Stimulated activated CD8-positive, alpha-beta memory T cell treated with anti-CD3 and anti-CD28 coated beads, Interleukin-15, amount 100 ng/mL, for 1 hour (primary cell): ENCODE measurements at places on chromosomes 2 and 18.

GRCh38 chr2:21657445-21657844 lies 533.7 kb downstream of the TDRD15 start:
- no peak for DNase-seq

- no peak for DNase-seq
Measured at GRCh38 chr2:222298311-222299150, at the start of gene PAX3. Gene PAX3 (minus strand): TSS chr2:222298998. CDS start chr2:222298615, 383 bp downstream.

GRCh38 chr2:168639441-168639898 lies 163.0 kb upstream of the NOSTRIN start:
- no peak for DNase-seq

DNA sequence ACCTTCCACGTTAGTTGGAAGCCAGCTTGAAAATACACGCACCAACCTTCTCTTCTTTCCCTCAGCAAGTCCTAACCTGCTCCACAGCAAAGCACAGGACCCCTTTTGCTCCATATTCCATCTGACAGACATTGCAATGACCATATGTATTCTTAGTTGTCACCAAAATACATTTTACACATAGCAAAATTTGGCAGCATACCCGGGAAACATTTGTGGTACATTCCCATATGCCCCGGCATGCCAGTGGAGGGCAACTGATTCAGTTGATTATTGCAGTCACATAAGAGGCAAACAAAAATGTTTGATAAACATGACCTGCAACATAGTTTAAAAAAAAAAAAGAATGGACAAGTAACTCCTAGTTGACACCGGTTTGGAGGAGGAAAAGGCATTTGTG lies 202.1 kb upstream of the UBE2E3 start:
- no peak for DNase-seq

DNA sequence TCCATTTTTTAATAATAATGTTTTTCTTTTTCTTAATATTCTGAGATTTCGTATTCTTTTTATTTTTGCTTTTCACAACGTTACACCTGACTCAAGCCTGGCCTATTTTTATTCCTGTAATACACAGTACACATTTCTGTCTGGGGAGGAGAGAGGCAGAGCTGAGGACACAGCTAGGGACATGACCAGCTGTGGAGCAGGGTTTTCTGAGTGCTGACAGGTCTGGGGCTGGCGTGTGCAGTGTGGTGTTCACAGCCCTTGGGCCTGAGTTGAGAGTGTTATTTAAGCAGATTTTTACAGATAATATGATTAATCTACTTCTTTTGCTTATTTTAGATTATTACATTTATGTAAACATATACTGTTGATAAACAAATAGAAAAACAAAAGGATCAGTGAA lies 55.9 kb downstream of the ZAP70 start:
- no peak for DNase-seq

DNA sequence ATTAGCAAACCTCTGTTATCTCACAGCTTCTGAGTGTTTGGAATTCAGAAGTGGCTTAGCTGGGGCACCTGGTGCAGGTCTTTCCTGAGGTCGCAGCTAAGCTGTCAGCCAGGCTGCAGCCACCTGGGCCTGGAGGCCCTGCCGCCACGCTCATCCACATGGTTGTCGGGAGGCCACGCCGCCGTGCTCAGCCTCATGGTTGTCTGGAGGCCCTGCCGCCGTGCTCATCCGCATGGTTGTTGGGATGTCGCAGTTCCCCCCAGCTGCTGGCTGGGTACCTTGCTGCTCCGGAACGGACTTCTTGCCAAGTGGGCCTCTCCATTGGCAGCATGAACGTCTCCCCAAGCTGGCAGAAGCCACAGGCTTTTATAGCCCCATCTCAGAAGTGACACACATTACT lies 24.3 kb upstream of the MPPE1 start:
- no peak for DNase-seq

DNA sequence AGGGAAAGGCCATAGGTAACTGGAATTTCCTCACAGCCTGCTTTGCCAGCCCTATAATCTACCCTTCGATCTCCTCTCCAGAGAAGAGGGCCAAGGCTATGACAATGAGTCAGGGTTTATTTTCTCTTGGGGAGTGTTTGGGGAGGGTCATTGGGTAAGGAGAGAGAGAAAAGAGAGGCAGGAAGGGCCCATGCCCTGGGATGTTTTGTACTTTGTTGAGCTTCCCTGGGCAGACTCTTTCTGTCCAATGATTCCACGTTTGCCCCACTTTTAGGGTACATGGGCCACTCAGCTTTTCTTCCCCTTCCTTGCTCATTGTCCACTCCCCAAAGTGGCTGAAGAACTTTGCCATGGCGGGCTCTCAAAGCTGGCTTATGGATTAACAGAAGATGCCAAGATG lies 224.2 kb downstream of the ALK start:
- no peak for DNase-seq

- no peak for DNase-seq
Measured at GRCh38 chr18:78649421-78649820, 330.2 kb upstream of the SALL3 start.

- DNase-seq = no peak
Measured at GRCh38 chr2:72214429-72215143, 66.9 kb upstream of the CYP26B1 start.

GRCh38 chr2:58289029-58289428 lies 47.9 kb upstream of the FANCL start:
- DNase-seq = no peak

- DNase-seq = no peak
Measured at GRCh38 chr2:18154259-18154658, 275.8 kb downstream of the KCNS3 start.

- no peak for DNase-seq
Measured at GRCh38 chr2:230589497-230590015, 123.1 kb upstream of the CAB39 start.

- no peak for DNase-seq
Measured at GRCh38 chr18:33960417-33960816, 264.3 kb downstream of the NOL4 start.

- no peak for DNase-seq
Measured at GRCh38 chr2:69926849-69927515, 12.1 kb downstream of the MXD1 start.

GRCh38 chr2:99101697-99102096 lies 39.8 kb upstream of the C2orf15 start:
- DNase-seq = no peak
